ENCODE measurements at places on chromosomes 12 and 14.

GRCh38 chr14:88411039-88411438 lies 25.6 kb downstream of the SPATA7 start:
- DNase-seq = no peak

GRCh38 chr14:94827711-94828447 lies 58.0 kb upstream of the GSC start:
- no peak for DNase-seq

DNA sequence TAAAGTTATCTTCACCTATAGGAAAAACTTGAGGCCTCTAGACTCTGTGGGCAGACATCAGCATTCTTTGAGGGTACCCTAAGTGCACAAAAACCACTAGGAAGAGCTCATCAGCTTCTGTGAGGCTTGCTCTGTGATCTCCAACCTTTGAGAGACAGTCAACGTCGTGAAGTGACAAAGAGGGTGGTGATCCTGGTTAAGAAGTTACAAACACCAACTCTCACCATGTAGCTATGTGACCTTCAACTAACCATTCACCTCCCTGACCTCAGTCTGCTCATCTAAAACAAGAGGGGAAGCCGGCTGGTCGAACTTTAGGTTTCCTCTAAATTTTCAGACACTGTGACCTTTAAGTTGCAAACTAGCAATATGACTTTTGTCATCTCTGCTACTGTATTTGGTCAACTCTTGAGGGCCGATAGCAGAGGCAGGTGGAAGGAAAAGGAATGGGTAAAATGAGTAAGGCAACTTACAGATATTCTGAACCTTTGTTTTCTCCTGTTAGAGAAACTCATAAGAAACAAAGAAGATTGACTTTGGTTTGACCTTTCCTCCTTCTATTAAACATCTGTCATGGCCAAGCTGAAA lies 103.2 kb upstream of the PARP11 start:
- DNase-seq = no peak

GRCh38 chr12:95836185-95836609 lies 22.6 kb upstream of the SNRPF start:
- DNase-seq = no peak

GRCh38 chr12:18207266-18207665 lies 54.1 kb upstream of the PIK3C2G start:
- DNase-seq = no peak

Data from KG1 (cell line).